NCI-H345 (cell line): ENCODE measurements at places on chromosomes 5 and 9.

GRCh38 chr9:120257483-120257882 is 322.5 kb downstream of the CDK5RAP2 start:
- no peak for DNase-seq

DNA sequence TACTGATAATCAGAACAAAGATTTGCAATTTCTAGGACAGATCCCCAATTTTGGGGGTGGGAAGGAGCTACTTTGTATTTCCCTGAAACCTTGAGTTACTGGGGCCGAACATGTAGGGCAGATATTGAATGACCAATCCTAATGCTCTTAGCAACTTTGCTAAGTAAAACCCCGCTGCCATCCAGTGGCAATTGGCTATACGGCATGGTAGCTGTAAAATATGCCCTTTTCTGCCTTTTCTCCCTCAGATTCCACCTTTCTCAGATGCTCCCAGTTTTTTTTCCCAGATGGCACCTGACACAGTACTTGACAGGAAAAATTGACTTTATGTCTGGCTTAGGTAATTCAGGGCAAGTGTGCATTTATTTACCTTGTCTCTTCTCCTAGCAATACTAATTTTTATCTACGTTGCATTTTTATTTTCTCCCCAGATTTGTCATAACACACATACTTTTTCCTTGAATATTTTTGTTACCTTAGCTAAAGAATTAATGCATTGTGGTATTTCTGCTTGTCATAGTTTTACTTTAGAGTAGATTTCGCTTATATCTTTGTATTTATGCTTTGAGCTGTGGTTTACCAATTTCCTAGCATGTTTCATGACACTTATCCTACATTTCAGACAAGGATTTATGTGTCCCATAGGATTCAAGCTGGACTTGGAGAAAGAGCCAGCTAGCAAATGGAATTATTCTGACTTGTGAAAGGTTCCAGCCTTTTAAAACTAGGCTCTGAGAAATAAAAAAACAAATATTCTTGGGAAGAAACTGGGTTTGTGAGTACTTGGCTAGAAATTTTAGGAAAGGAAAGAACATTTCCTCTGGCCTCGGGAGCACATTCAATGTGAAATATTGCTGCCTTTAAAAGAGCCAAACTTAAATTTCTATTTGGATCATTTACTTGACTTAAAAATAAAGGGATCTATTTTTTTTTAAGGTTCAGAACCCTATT is 37.4 kb downstream of the PIK3R1 start:
- DNase-seq, result peak; percentile 39

- DNase-seq, result no peak
Measured at GRCh38 chr9:133930046-133930681, 62.0 kb downstream of the VAV2 start.

- DNase-seq, result no peak
Measured at GRCh38 chr5:165161204-165161603, 1655.8 kb downstream of the MAT2B start.

DNA sequence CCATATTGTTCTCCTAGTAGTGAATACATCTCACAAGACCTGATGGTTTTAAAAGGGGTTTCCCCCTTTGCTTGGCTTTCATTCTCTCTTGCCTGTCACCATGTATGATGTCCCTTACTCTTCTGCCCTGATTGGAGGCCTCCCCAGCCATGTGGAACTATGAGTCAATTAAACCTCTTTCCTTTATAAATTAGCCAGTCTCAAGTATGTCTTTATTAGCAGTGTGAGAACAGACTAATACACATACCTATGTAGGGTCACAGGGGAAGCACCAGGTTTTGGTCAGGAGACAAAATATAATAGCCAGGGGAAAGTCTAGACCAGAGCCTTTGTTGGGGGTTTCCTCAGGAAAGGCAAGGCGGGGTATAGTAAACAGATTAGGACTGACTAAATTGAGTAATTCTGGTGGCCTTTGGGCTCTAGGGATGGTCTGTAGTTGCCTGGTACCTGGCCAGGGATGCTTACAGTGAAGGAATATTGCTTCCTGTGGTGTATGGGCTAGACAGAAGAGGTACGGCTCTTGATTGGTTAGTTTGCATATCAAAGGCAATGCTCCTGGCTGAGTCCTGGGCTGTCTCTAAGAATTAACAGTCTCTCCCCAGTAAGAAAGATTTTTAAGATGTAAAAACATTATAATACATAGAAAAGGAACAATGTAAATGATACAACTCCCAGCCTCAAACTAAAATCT is 254.5 kb downstream of the ELAVL2 start:
- no peak for DNase-seq

DNA sequence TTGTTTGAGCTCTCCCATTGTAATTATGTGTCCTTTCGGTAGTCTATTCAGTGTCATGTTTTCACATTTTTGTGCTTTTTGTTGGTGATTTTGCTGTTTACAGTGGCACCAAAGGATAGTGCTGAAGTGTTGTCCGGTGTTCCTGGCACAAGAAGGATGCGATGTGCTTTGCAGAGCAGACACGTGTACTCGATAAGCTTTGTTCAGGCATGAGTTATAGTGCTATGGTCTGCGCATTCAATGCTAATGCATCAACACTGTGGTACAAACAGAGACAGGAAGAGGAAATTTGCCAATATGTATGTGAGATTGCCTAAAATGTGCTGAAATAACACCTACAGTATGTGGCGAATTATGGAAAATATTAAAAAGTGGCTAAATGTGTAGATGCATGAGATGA is 913.4 kb upstream of the ACO1 start:
- no peak for DNase-seq

DNA sequence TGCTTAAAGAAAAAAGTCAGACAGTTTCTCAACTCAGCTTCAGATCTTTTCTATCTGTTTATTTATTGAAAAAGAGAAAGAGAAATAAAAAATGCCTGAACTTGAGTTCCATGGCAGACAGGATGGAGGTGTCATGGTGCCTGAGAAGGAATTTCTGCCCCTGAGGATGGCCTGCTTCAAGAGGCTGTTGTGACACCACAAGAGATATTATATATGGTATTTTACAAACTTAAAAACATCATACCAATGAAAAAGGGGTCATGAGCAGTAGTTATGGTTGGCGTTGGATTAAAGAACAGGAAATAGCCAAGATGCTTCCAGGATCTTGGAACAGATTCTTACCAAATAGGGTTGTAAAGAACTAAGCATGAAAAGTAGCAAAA is 344.6 kb downstream of the GLIS3 start:
- no peak for DNase-seq

DNA sequence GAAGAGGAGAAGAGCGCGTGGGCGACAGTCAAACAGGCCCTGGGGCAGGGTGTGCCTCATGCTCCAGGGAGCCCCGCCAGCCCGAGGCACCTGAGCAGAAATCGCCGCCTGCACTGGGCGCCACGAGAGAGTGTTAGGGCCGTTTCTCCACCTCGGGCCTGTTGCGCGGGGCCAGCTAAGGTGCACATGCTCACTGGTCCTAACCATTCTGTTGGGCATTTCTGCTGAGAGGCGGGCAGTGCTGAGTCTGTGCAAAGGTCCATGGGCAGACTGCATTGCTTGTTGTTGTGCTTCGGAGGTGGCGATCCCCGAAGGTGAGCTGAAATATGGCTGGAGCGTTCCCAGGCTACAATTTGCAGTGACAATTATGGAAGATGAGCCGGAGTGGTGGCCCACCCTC is 367.8 kb upstream of the SPATA31A5 start:
- DNase-seq, result no peak

DNA sequence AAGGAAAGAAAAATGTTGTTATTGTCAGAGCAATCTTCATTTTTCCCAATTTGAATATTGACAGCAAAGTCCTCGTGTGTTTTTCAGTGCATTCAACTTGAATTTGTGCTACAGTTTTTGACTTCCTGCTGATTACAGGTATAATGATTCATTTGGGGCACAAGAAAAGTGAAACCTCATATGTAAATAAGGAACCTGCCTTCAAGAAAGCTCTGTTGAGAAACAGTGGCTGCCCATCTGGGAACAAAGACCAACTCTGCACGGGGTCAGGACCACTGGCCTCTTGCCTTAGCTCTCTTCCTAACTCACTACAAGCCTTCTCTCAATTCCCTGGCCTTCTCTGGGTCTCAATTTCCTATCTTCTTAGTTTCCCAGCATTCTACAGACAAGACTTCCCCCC is 21.0 kb downstream of the TIMD4 start:
- DNase-seq, result no peak
